ENCODE measurements at places on chromosomes 13 and 19.

GRCh38 chr19:4952945-4953344 lies 16.0 kb upstream of the KDM4B start:
- DNase-seq: no peak

GRCh38 chr19:7916955-7917266 lies 2.3 kb downstream of the TGFBR3L start:
- no peak for DNase-seq

GRCh38 chr13:21318891-21319532 lies 140.1 kb downstream of the ZDHHC20 start:
- no peak for DNase-seq

DNA sequence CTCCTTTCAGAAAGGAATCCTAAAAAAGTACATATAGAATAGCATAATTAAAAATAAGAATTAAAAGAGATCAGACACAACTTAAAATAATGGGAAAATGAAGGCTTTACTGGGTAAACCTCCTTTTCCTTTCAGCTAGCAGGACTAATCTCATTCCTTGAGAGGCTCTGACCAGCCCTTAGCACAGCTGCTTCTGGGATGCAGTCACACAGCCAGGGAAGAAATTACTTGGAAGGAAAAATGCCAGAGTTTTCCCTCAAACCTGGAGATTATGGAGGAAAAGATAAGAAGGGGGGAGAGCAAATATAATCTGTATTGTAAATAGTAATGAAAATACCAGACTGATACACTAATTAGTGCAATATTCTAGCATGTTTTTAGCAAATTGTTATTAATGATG lies 91.8 kb downstream of the LRCH1 start:
- no peak for DNase-seq

DNA sequence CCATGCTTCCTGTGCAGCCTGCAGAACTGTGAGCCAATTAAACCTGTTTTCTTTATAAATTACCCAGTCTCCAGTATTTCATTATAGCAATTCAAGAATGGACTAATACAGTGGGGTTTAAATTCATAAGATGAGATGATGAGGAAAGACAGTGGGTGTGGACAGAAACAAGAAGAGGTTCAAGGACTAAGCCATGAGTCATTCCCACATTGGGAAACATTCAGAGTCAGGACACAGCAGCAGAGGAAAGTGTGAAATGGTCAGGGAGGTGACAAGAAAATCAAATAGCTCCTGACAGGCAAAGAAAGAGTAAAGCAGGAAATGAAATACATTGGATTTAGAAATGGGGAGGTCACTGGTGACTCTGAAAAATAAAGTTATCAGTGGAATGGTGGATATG lies 9.1 kb downstream of the ZNF841 start:
- no peak for DNase-seq

GRCh38 chr19:2016041-2016807 lies 710 bp upstream of the BTBD2 start:
- peak; percentile 82 for DNase-seq

DNA sequence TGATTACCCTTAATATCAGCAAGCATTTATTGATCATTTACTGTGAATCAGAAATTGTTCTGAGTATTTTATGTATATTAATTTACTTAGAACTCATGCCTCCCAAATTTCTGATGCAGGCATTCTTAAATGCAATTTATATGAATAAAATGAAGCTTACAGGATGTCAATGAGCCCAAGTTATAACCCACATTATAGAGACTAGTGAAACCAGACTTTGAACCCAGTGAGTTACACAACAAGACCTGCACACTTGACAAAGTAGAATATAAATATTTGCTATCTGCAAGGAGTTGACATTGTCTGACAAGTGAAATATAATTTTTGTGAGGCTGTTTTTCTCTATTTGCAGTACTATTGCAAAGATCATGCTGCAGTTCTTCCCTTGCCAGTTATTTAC lies 656.0 kb downstream of the GPC5 start:
- DNase-seq: no peak

DNA sequence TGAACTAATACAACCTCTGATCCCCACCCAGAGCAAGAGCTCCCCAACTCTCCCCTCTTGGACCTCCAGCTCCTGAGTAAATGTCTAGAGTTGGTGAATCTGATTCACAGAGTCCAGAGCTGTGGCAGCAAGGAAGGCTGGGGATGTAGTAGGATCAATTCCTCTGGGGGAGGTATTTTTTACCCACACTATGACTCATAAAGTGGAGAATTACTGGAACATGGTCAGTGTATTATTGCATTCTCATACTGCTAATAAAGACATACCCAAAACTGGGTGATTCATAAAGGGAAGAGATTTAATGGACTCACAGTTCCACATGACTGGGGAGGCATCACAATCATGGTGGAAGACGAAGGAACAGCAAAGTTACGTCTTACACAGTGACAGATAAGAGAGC lies 496.7 kb downstream of the EFNB2 start:
- no peak for DNase-seq

Data from pons (tissue), 1 donor.